ENCODE measurements at places on chromosomes 11 and 22.

DNA sequence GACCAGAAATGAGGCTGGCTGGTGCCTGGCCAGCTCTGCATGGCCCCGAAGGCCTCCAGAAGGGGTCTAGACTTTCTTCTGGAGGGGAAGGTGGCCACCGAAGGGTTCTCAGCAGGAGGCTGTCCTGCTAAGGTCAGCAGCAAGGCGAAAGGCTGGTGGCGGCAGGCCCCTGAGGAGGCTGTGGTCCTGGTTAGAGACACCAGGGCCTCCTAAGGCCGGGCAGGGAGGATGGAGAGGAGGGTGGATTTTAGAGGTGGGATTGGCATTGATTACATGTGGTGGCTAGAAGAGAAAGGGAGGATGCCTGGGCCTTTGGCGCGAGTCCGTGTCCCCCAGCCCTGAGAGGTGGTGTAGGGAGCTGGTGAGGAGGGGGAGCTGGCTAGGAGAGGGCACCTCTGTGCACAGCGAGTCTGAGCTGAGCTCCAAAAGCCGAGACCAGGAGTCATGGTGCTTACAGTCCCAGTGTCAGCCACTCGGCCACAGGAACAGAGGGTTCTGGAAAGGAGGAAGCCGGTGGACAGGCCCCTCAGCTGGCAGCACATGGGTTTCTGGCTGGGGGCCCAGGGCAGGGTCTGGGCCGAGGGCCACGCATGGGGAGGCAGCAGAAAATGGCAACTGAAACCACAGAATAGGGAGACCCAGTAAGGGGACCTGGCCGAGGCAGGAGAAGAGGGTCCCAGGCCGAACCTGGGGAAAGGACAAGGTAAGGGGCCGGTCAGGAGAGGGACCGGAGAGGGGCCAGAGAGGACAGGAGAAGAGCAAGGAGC is 2.5 kb downstream of the FERMT3 start:
- no peak for DNase-seq

DNA sequence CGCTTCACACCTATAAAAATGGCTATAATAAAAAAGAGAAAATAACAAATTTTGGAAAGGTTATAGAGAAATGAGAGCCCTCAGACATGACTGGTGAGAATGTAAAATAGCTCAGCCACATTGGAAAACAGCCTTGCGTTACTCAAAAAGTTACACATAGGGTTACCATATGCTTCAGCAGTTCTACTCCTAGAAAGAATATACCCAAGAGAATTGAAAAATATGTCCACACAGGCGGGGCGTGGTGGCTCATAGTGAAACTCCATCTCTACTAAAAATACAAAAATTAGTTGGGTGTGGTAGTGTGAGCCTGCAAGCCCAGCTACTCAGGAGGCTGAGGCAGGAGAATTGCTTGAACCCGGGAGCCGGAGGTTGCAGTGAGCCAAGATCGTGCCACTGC is 7.6 kb upstream of the JHY start:
- no peak for DNase-seq

- DNase-seq = no peak
Observed at GRCh38 chr22:19107730-19108074, 14.5 kb downstream of the DGCR2 start.

- DNase-seq = peak; percentile 72
Observed at GRCh38 chr11:85886089-85887056, 31.2 kb downstream of the CCDC83 start.

DNA sequence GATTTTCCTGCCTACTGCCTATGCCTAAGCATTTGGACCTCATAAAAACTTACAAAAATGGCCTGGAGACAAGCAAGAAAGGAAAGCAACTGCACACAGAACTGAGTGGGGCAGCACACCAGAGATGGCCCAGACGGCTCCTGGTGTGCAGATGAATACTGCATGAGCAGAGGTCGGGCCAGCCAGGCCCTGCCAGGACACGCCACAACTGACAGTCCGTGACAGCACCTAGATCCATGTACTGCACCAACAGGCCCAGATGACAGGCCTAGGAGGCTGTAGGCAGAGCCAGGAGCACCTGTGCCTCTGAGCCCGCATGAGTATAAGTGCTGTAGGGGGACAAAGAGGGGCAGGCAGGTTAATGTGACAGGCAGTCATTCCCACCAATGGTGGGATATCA is 160.2 kb downstream of the IGLL1 start:
- DNase-seq = no peak

GRCh38 chr11:103546236-103546635 is 437.0 kb downstream of the DYNC2H1 start:
- DNase-seq = peak; percentile 35

GRCh38 chr11:95688501-95689222 is 100.9 kb downstream of the FAM76B start:
- DNase-seq = no peak

All from AG20443 (cell line).